ENCODE measurements at places on chromosomes 1 and 21.

GRCh38 chr1:240466509-240466908 is 145.4 kb downstream of the GREM2 start:
- DNase-seq = no peak

- no peak for DNase-seq
Observed at GRCh38 chr1:86382878-86383277, 13.2 kb downstream of the ODF2L start.

DNA sequence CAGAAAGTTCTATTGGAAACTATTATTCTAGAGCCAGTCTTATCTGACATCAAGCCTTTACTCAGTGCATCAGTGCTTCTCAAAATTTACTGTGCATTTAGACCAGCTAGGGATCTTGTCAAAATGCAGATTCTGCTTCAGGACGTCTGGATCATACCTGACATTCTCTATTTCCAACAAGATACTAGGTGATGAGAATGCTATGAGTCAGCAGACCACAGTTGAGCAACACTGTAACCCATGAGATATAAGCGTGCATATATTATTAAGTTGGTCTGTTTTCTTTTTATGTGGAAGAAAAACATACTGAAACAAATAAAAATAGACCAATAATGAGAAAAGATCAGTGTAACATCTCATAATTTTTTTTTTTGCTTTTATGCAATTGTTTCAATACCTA is 40.4 kb upstream of the KCNH1 start:
- DNase-seq = no peak

- no peak for DNase-seq
Observed at GRCh38 chr1:101247404-101248287, 10.8 kb downstream of the S1PR1 start.

- no peak for DNase-seq
Observed at GRCh38 chr1:205274041-205274691, 46.4 kb downstream of the TMCC2 start.

DNA sequence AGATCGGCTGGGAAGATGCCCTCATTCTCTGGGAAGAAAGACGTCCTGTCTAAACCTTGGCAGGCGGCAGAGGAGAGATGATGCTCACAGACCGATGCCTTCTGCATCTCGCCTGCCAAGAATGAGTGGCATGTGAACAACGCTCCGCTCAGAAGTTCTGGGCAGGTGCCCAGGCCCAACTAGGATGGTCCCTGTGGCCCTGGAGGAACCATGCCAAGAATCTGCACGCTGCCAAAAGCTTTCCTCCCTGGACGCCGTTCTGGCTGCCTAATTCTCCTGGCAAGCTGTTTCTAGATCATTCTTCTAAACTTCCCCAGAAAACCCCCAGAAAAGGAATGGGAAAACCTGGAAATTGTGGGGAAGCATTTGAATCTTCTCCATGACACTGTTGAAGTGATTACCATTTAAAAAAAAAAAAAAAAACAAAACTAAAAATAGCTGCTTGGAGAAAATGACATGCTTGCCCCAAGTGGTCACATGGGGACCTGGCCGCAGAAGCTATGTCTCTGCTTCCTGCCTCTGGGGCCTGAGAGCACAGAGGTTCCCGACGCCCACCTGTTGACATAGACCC is 440.9 kb downstream of the PRDM2 start:
- no peak for DNase-seq

DNA sequence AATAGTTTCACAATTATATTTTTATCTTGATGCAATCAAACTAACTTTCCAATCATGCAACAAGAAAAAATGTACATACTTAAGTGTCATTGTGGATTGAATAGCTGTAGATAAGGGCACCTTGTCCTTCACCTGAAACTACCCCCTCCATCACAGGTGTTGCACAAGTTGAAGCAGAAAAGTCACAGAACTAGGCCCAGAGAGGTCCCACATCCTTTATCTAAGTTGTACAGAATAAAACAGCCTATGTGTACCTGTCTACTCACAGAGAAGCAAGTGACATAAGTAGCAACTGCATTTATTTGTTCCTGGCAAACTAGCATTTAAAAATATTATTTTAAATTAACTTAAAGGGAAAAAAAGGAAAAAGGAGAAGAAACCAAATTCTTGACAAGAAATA is 256.8 kb downstream of the FAF1 start:
- no peak for DNase-seq

GRCh38 chr21:42036313-42036712 is 26.2 kb upstream of the ZBTB21 start:
- DNase-seq = no peak

DNA sequence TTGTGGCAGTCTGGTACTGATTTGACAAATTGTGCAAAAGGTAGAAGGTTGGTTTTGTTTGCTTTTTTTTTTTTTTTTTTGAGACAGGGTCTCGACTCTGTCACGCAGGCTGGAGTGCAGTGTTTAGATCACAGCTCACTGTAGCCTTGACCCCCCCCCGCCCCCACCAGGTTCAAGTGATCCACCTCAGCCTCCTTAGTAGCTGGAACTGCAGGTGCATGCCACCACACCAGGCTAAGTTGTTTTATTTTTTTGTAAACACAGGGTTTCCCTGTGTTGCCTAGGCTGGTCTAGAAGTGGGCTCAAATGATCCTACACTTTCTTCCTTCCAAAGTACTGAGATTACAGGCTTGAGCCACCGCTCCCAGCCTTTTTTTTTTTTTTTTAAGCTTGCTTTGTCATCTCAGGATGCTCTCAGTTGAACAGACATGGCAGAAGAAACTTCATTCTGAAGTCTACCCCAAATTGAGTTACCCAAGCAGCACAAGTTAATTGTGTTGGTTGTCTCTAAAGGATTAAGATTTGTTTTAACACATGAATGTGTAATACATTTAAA is 8.2 kb downstream of the KDM1A start:
- no peak for DNase-seq

- DNase-seq = no peak
Observed at GRCh38 chr21:28635541-28635940, 357.1 kb downstream of the LTN1 start.

GRCh38 chr1:146032631-146033219 is 11.2 kb upstream of the HJV start:
- peak; percentile 59 for DNase-seq

GRCh38 chr1:208166340-208167138 is 77.6 kb downstream of the PLXNA2 start:
- DNase-seq = no peak

GRCh38 chr1:174974711-174975119 is 25.0 kb upstream of the CACYBP start:
- no peak for DNase-seq

DNA sequence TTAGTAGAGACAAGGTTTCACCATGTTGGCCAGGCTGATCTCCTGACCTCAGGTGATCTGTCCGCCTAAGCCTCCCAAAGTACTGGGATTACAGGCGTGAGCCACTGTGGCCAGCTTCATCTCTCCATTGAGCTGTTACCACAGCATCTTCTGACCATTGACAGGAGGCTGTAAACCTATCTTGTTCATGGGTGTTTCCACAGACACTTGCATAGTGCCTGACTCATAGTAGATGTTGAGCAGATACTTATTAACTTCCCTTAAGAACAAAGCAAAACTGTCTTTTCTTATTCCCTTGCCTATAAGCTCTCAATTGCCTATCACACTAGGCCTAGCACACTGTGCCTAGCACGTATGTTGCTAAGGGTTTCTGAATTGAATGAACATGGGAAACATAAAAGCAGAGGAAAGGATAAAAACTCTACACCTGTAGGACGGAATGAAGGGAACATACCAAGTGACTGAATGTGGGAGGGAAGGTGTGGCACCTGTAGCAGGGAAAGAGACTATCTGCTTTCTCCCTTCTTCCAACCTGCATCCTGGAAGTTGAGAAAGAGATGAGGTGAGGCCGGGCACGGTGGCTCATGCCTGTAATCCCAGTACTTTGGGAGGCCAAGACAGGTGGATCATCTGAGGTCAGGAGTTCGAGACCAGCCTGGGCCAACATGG is 1.2 kb upstream of the C1orf54 start:
- DNase-seq = no peak

- no peak for DNase-seq
Observed at GRCh38 chr1:32426489-32427255, 32.4 kb upstream of the BSDC1 start.

GRCh38 chr21:40835184-40835694 is 11.7 kb downstream of the DSCAM start:
- DNase-seq = no peak

DNA sequence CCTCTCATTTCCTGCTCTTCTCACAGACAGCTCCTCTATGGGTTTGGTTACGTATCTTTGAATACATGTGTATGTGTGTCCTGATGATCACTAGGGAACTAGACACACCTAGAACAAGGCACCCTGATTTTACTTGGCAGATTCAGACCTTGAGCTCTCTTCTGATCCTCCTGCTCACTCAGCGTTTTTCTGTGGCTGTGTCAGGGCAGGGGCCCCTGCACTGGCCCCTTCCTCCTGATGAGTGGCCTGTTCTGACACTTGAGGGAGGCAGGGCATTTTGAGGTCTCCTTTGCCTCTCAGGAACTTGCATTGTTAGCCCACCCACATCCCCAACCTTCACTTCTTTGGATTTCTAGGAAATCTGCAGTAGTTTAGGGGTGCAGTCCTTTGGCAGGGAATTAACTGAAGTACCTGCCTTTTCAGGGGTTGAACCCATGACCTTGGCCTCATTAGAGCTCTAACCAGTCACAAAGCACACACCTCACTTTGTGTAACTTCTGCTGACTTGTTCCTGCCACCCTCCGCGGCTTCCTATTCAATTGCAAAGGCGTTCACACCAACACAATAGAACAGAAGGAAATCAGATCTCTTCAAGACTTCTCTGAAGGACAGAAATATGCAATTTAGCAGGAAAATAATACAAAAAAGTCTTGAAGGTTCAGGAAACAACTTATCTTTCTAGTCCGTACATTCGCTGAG is 8.8 kb downstream of the SMYD2 start:
- DNase-seq = no peak

DNA sequence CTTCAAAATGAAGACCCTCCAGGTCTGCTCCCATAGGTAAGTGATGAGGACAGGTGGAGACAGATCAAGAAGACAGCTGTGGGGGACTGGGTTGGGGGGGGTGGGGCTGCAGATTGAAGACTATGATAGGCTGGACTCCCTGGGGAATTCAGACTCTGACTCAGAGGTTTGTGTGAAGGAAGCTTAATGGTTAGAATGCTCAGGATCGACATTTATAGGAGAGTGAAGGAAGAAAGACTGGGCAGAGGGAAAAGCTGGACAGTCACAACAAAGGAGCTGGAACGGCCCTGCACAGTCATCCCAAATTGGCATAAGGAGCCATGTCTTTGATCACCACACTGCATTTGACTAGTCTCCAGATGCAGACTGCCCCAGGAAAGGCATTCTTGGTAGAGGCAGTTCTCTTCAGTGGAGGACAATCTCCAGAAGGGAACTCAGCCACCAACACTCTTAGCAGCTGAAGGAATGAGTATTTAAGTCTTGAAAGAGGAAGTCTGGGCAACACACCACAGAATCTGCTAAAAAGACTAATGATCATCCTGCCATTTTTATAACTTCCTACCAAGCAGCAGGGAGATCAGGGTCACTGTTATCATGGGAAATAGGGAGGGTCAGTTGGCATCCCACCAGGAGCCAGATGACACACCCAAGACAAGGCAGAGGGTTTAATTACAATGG is 120.0 kb upstream of the ZC3H11B start:
- DNase-seq = no peak

GRCh38 chr21:33854604-33855003 is 61.0 kb downstream of the ATP5PO start:
- no peak for DNase-seq

DNA sequence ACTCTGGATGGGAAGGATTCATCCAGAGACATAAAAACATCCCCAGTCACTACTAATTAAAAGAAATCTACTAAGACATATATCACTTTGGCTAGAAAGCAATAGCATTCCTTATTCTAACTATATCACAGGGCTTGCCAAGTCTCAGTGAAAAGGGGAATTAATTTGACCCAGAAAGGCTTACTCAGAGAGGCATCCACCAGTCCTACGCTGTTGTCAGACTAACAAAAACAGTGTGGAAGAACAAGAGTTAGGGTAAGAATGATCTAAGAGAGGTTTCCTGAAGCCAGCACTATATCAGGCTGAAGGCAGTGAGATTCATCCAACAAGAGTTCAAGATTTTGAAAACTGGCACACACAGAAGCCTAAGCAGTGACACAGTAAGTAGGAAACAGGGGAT is 126.1 kb downstream of the GDAP2 start:
- no peak for DNase-seq

DNA sequence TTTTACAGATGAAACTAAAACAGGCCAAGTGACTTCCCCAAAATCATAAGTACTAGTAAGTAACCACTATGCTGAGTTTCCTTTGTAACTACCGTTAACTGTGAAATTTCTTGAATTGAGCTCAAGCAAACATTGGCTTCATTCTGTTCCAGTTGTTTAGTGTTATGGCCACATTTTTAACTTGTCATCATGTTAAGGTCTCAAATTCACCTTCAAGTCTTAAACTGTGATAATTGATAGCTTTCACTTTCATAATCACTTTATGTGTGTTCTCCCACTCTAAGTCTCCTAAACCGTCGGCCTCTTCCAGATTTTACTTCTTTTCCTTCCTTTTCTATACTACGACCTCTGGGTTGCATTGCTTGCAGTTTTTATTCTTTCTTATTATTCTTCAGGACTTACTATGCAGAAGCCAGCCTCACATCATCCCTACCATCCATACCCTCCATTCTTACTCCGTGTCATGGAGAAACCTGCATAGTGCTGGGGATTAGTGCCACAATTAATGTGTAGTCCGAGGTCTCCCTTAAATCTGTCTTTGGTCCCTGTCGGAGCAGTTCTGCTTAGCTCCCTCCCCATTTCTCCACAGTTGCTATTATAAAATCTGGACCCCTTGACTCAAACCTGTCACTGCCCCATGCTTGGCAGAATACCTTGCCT is 5.8 kb downstream of the KIF1B start:
- no peak for DNase-seq

DNA sequence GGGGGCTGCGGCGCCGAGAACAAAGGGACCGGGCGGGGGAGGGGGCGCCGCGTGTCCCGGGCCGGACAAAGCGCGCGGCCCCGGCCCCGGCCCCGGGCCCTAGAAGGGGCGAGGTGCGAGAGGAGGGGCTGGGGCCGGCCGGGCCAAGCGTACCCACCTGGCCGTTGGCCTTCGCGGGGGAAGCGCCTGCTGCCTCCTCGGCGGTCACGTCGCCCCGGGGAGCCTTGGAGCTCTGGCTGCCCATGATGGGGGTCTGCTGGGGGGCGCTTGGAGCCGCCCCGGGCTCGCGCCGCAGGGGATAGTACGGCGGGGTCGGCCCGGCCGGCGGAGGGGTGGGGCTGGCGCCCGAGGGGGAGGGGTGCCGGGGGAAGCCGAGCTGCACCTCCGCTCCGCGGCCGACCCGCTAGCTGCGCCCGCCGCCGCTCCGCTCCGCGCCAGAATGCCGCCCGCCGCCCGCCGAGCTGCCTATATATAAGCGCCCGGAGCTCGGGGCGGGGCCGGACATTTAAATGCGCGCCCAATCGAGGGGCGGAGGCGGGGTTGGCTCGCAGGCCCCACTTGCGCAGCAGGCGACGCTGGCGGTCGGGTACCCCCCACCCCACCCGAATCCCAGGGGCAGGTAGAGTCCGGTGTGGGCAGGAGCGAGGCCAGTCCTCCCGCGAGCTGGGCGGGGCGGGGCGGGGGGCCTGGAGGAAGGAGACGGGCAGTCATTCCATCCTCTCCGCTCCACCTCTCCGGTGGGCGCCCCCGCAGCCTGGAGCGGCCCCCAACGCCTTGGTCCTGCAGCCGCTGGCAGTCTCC is at the start of gene MARCKSL1:
TSS of gene MARCKSL1 (minus strand) at position 444 of the 801 bp plus-strand sequence. CDS start at position 244, 200 bp downstream.
- peak; percentile 75 for DNase-seq

Data from SJSA1 (cell line).